ENCODE measurements at places on chromosomes 4 and X. TPM values are rescaled to one million over a fixed set of nuclear protein-coding genes. Genes with fewer than 3 reads are reported as not detected.
A peak's percentile ranks its signal among the peaks of the same experiment; 100 is the strongest.

- peaks cover 10% of the 10 kb centered on the region for H3K4me1 ChIP-seq
- H3K36me3 ChIP-seq = no peaks in the 10 kb centered on the region
- no peak overlapping the region for H3K27ac ChIP-seq
- no peak overlapping the region for H3K4me3 ChIP-seq
- DNase-seq = no peak
Measured at GRCh38 chrX:41047878-41048534, 37.2 kb upstream of the USP9X start.

- H3K36me3 ChIP-seq = no peaks in the 10 kb centered on the region
- H3K27me3 ChIP-seq = no peaks in the 10 kb centered on the region
- no peak overlapping the region for H3K27ac ChIP-seq
- no peaks in the 10 kb centered on the region for H3K4me1 ChIP-seq
- H3K4me3 ChIP-seq = no peak overlapping the region
Measured at GRCh38 chr4:51963841-51964517, 56.2 kb downstream of the LRRC66 start.

- no peaks in the 10 kb centered on the region for H3K36me3 ChIP-seq
- DNase-seq = peak; percentile 90
- H3K27ac ChIP-seq = peak overlapping the region; percentile 87
Measured at GRCh38 chrX:104330966-104331365, 76.2 kb upstream of the ESX1 start.

- no peak overlapping the region for H3K4me3 ChIP-seq
- H3K27me3 ChIP-seq = peaks cover 13% of the 10 kb centered on the region
- no peaks in the 10 kb centered on the region for H3K4me1 ChIP-seq
- no peak overlapping the region for H3K27ac ChIP-seq
- DNase-seq = no peak
- H3K36me3 ChIP-seq = no peaks in the 10 kb centered on the region
Measured at GRCh38 chr4:47002580-47002979, 9.2 kb upstream of the GABRA4 start.

- no peak overlapping the region for H3K4me3 ChIP-seq
- no peaks in the 10 kb centered on the region for H3K36me3 ChIP-seq
- no peak overlapping the region for H3K27ac ChIP-seq
- H3K4me1 ChIP-seq = peaks cover 10% of the 10 kb centered on the region
- peak; percentile 11 for DNase-seq
Measured at GRCh38 chr4:87807402-87807801, 8.0 kb downstream of the IBSP start.

- no peak for DNase-seq
- H3K27ac ChIP-seq = no peak overlapping the region
- H3K4me1 ChIP-seq = no peaks in the 10 kb centered on the region
- H3K4me3 ChIP-seq = no peak overlapping the region
- H3K36me3 ChIP-seq = no peaks in the 10 kb centered on the region
Measured at GRCh38 chr4:61335241-61335763, 135.2 kb downstream of the ADGRL3 start.

- H3K27ac ChIP-seq = no peak overlapping the region
- no peaks in the 10 kb centered on the region for H3K4me1 ChIP-seq
- H3K36me3 ChIP-seq = no peaks in the 10 kb centered on the region
- H3K4me3 ChIP-seq = no peak overlapping the region
- DNase-seq = no peak
- no peaks in the 10 kb centered on the region for H3K27me3 ChIP-seq
Measured at GRCh38 chrX:42565739-42566138, 212.2 kb downstream of the PPP1R2C start.

DNA sequence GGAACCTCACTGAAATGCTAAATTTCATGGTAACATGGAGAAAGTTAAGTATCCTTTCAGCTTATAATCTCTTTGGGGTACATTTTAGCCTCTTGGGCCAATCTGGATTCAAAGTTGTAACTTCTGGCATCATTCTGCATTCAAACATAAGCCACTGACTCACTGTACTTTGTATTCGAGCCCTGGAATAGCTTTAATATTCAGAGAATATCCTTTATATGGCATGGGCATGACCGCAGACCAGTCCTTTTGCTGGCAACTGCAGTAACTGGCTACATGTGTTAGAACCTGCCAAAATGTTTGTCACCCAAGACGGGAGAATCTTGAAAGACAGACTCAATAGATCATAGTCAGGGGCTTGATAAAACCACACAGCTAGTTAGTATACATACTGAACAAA is 3.3 kb downstream of the GASK1B start:
- no peaks in the 10 kb centered on the region for H3K27me3 ChIP-seq
- H3K4me3 ChIP-seq = no peak overlapping the region
- no peak for DNase-seq
- no peaks in the 10 kb centered on the region for H3K36me3 ChIP-seq

DNA sequence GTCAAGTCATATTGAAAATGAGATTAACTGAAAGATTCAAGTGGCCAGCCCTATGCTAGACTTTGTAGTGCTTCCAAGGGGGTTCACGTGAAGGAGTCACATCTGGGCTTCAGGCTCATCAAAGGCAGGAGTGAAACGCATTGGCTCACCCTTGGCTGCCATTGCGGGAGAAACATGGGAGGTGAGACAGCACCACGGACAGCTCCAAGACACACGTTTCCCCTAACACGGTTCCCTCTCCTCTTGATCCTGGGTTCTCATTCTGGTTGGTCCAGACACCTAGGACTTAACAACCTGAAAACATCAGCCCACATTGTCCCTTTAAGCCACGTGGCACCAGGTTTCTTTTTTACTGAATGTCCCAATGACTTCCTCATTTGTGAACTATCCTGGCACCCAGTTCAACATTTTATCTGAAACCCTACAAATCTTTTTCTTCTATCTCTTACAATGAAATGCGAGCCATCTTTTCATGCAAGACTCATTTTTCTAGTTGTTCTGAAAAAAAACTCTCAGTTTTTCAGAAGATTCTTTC is 279.0 kb upstream of the VCX3A start:
- H3K36me3 ChIP-seq = no peaks in the 10 kb centered on the region
- no peak for DNase-seq
- no peak overlapping the region for H3K27ac ChIP-seq
- H3K27me3 ChIP-seq = no peaks in the 10 kb centered on the region
- no peak overlapping the region for H3K4me3 ChIP-seq
- no peaks in the 10 kb centered on the region for H3K4me1 ChIP-seq

DNA sequence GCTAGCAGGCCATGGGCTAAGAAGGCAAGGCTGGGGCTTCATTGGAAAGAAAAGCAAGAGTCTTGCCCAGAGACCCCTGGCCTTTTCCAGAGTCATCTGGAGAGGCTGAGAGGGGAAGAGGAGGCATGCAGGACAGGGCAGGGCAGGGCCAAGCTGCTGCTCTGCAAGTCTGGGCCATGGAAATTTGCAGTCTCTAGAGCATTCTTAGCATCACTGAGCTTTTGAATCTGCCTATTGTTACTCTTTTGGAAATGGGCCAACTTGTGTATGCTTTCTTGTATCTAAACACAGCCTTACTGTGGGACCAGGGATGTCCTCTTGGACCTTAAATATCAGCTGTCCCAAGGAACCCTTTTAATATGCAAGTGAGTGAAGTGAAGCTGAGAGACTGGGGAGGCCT is 560.5 kb downstream of the MID1IP1 start:
- no peak for DNase-seq
- H3K27ac ChIP-seq = no peak overlapping the region
- H3K4me3 ChIP-seq = no peak overlapping the region
- no peaks in the 10 kb centered on the region for H3K36me3 ChIP-seq

DNA sequence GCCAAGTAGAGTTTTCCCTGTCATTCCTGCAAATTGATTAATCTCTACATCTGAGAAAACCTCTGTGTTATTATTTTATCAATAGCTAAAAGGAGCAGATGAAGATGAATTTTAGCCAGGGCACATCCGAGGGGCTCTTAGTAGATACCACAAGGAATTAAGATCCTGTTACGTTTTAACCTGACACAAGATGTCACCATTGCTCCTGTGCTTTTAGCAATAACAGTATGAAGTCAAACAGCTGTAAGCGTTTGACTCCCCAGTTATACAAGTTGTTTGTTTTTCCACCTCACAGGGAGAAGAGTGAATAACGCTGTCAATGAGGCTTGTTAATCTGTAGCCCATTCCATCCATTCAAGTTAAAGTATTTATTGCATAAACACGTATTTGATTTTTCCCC is 76.0 kb upstream of the AP1S2 start:
- no peaks in the 10 kb centered on the region for H3K4me1 ChIP-seq
- no peak overlapping the region for H3K4me3 ChIP-seq
- H3K36me3 ChIP-seq = no peaks in the 10 kb centered on the region
- H3K27me3 ChIP-seq = no peaks in the 10 kb centered on the region

- H3K36me3 ChIP-seq = no peaks in the 10 kb centered on the region
- peak; percentile 91 for DNase-seq
- no peaks in the 10 kb centered on the region for H3K27me3 ChIP-seq
- H3K27ac ChIP-seq = peak overlapping the region; percentile 52
- peaks cover 31% of the 10 kb centered on the region for H3K4me1 ChIP-seq
- H3K4me3 ChIP-seq = no peak overlapping the region
Measured at GRCh38 chrX:108070891-108071290, 20.5 kb downstream of the PSMD10 start.

DNA sequence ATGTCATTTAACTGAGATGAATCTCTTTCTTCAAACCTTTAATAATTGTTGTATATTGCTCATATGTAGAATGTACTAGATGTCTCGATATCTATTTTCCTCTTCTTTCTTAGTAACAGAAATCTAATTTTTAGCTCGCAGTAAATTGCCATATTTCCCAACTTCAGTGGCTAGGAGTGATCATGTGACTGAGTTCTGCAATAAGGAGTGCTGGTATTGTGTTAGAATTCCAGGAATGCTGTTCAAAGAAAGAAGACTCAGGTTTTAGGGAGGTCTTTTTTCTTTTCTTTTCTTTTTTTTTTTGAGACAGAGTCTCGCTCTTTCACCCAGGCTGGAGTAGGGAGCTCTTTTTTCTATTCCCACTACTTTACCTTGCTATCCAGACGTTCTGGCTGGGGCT is 81.7 kb downstream of the SLC10A7 start:
- no peak overlapping the region for H3K4me3 ChIP-seq
- no peak overlapping the region for H3K27ac ChIP-seq
- no peak for DNase-seq
- no peaks in the 10 kb centered on the region for H3K36me3 ChIP-seq
- H3K27me3 ChIP-seq = no peaks in the 10 kb centered on the region

GRCh38 chr4:72073816-72074215 is 42.0 kb downstream of the NPFFR2 start:
- H3K27ac ChIP-seq = no peak overlapping the region
- no peak overlapping the region for H3K4me3 ChIP-seq
- no peaks in the 10 kb centered on the region for H3K27me3 ChIP-seq
- H3K4me1 ChIP-seq = peaks cover 8% of the 10 kb centered on the region
- no peak for DNase-seq

GRCh38 chrX:109872021-109872732 is 130.7 kb upstream of the TMEM164 start:
- no peaks in the 10 kb centered on the region for H3K36me3 ChIP-seq
- H3K27me3 ChIP-seq = no peaks in the 10 kb centered on the region
- H3K4me3 ChIP-seq = no peak overlapping the region
- H3K27ac ChIP-seq = no peak overlapping the region

GRCh38 chr4:143599827-143600226 is 86.3 kb downstream of the SMARCA5 start:
- DNase-seq = no peak
- no peaks in the 10 kb centered on the region for H3K36me3 ChIP-seq
- H3K27me3 ChIP-seq = peaks cover 15% of the 10 kb centered on the region
- no peak overlapping the region for H3K27ac ChIP-seq
- H3K4me1 ChIP-seq = no peaks in the 10 kb centered on the region

GRCh38 chr4:158809611-158810486 is 41.0 kb downstream of the FNIP2 start:
- peaks cover 44% of the 10 kb centered on the region for H3K4me1 ChIP-seq
- H3K27ac ChIP-seq = peak overlapping the region; percentile 97
- no peaks in the 10 kb centered on the region for H3K36me3 ChIP-seq
- peak overlapping the region; percentile 50 for H3K4me3 ChIP-seq

DNA sequence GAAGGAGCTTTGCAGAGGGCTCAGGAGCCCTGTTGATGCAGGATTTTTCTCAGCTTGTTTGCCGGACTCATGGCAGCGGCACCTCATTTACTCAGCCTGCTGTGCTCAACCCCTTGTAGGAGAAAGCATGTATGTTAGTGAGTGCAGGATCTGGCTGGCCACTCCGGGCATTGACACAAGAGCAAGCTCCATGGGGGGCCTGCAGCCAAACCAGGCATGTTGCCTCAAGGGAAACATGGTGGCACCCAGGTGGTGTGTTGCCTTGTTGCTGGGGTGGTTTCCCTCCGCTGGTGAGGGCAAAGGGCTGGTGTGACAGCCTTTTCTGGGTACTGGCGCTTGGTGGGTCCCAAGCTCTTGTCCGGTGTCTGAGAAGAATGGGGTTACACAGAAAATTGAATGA is 189.3 kb upstream of the ANXA3 start:
- H3K4me1 ChIP-seq = no peaks in the 10 kb centered on the region
- H3K4me3 ChIP-seq = no peak overlapping the region
- no peaks in the 10 kb centered on the region for H3K27me3 ChIP-seq
- no peak for DNase-seq
- no peaks in the 10 kb centered on the region for H3K36me3 ChIP-seq
- no peak overlapping the region for H3K27ac ChIP-seq

- no peak overlapping the region for H3K4me3 ChIP-seq
- no peaks in the 10 kb centered on the region for H3K36me3 ChIP-seq
- peak; percentile 69 for DNase-seq
- peaks cover 12% of the 10 kb centered on the region for H3K4me1 ChIP-seq
- no peak overlapping the region for H3K27ac ChIP-seq
Measured at GRCh38 chr4:27360790-27361267, 500.2 kb downstream of the STIM2 start.

- peaks cover 15% of the 10 kb centered on the region for H3K4me1 ChIP-seq
- no peaks in the 10 kb centered on the region for H3K27me3 ChIP-seq
- H3K4me3 ChIP-seq = peak within 1 kb of the TSS; percentile 62
- H3K27ac ChIP-seq = peak within 1 kb of the TSS; percentile 26
Measured at GRCh38 chrX:50204364-50204899, at the start of gene CCNB3. Gene CCNB3, plus strand, starts transcription at chrX:50204765. Its CDS starts 80,399 bp downstream, at chrX:50285164.

GRCh38 chrX:19729761-19730160 is 157.6 kb downstream of the SH3KBP1 start:
- no peak overlapping the region for H3K4me3 ChIP-seq
- H3K4me1 ChIP-seq = no peaks in the 10 kb centered on the region
- no peak for DNase-seq
- no peaks in the 10 kb centered on the region for H3K27me3 ChIP-seq
- H3K27ac ChIP-seq = no peak overlapping the region
- H3K36me3 ChIP-seq = no peaks in the 10 kb centered on the region

DNA sequence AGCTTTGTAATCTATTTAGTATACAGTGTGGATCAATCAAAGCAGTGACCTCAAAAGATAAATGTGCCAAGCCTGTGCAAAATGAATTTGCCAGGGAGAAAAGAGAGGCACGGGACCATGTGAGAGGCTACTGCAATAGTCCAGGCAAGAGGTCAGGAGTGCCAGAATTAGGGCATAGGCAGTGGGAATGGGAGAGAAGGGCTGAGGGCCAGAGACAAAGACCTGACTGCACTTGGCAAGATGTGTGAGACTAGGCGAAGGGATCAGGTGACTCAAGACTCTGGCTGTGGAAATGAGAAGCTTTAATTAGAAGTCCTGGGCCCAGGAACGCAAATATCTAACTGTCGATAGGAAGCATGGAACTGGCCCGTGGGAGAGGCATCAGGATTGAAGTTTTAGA is 168.1 kb downstream of the DHX15 start:
- DNase-seq = no peak
- no peaks in the 10 kb centered on the region for H3K36me3 ChIP-seq
- H3K27ac ChIP-seq = no peak overlapping the region

BBS12 gene
- total RNA-seq = 0.69 TPM

GJB1 gene
- not detected for total RNA-seq

SULT1E1 gene
- total RNA-seq = not detected

VBP1 gene
- total RNA-seq = 80.6 TPM

MANBA gene
- 26.7 TPM for total RNA-seq

KIT gene
- not detected for total RNA-seq

KLHL4 gene
- total RNA-seq = 1.0 TPM

TMEM35A gene
- total RNA-seq = not detected

SOWAHB gene
- total RNA-seq = 6.3 TPM

DCHS2 gene
- total RNA-seq = 0.06 TPM
